Coronary artery (tissue), 2 donors: ENCODE measurements at places on chromosomes 5 and 9.

GRCh38 chr5:87109746-87110145 lies 157.9 kb upstream of the RASA1 start:
- no peak for DNase-seq

GRCh38 chr9:115010874-115011273 lies 80.5 kb upstream of the TNFSF8 start:
- no peak for DNase-seq

GRCh38 chr5:6737043-6737941 lies 24.1 kb downstream of the TENT4A start:
- DNase-seq: no peak

- DNase-seq: no peak
Measured at GRCh38 chr5:107794741-107795140, 124.0 kb upstream of the EFNA5 start.

DNA sequence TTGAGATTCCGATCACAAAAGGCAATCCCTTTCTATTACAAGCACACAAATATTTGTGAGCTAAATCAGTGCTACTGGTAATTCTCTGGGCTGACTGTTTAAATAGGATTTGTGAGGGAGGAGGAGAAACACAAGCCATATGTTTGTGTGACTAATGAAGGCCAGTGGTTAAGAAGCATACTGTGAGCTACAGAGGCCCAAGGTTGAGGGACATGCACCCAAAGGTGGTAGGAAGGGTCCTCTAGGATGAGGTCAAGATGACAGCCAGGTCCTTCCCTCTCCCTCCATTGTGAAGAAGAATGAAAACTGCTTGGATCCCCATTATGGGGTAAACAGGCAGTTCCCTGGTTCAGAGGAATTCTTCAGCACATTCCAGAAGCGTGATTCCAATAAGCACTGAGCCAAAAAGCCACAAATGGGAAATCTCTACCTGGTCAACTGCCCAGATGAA lies 83.9 kb downstream of the SPOCK1 start:
- DNase-seq: no peak

- DNase-seq: no peak
Measured at GRCh38 chr5:73437101-73437776, 11.3 kb downstream of the FOXD1 start.
